SJCRH30 (cell line): ENCODE measurements at places on chromosomes 12 and 14.

GRCh38 chr12:115137812-115138521 lies 454.0 kb upstream of the TBX3 start:
- H3K27me3 ChIP-seq, result no peaks in the 10 kb centered on the region
- H3K4me3 ChIP-seq, result no peak overlapping the region
- H3K4me1 ChIP-seq, result no peaks in the 10 kb centered on the region
- no peak for DNase-seq
- H3K36me3 ChIP-seq, result no peaks in the 10 kb centered on the region

GRCh38 chr12:25107920-25108319 lies 87.0 kb downstream of the DNAI7 start:
- no peak for DNase-seq
- no peak overlapping the region for H3K27ac ChIP-seq
- H3K4me3 ChIP-seq, result no peak overlapping the region
- H3K36me3 ChIP-seq, result no peaks in the 10 kb centered on the region

- H3K27me3 ChIP-seq, result peaks cover 14% of the 10 kb centered on the region
- H3K27ac ChIP-seq, result no peak overlapping the region
- no peak overlapping the region for H3K4me3 ChIP-seq
These were observed 5.3 kb upstream of the PPP1R1A start for GRCh38 chr12:54593725-54594124.

DNA sequence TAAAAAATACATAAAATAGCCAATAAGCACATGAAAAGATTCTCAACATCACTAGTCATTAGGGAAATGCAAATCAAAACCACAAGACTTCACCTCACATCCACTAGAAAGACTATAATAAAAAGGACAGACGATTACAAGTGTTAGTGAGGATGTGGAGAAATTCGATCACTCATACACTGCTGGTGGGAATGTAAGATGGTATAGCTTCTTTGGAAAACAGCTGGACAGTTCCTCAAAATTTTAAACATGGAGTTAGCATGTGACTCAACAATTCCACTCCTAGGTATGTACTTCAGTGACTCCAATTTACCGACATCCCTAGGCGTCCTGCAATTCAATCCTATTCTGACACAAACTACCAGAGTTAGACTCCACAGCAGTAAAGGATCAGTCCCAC lies 13.7 kb downstream of the TRIM9 start:
- H3K4me3 ChIP-seq, result no peak overlapping the region
- H3K36me3 ChIP-seq, result no peaks in the 10 kb centered on the region
- no peak overlapping the region for H3K27ac ChIP-seq

GRCh38 chr12:25477217-25477616 lies 75.9 kb downstream of the LMNTD1 start:
- H3K27me3 ChIP-seq, result no peaks in the 10 kb centered on the region; the same call in 1 of the 2 replicates
- DNase-seq, result no peak
- H3K4me1 ChIP-seq, result peaks cover 4% of the 10 kb centered on the region
- no peak overlapping the region for H3K4me3 ChIP-seq

GRCh38 chr12:91215940-91216454 lies 33.4 kb upstream of the DCN start:
- peaks cover 8% of the 10 kb centered on the region for H3K4me1 ChIP-seq
- H3K27me3 ChIP-seq, result no peaks in the 10 kb centered on the region
- DNase-seq, result no peak

DNA sequence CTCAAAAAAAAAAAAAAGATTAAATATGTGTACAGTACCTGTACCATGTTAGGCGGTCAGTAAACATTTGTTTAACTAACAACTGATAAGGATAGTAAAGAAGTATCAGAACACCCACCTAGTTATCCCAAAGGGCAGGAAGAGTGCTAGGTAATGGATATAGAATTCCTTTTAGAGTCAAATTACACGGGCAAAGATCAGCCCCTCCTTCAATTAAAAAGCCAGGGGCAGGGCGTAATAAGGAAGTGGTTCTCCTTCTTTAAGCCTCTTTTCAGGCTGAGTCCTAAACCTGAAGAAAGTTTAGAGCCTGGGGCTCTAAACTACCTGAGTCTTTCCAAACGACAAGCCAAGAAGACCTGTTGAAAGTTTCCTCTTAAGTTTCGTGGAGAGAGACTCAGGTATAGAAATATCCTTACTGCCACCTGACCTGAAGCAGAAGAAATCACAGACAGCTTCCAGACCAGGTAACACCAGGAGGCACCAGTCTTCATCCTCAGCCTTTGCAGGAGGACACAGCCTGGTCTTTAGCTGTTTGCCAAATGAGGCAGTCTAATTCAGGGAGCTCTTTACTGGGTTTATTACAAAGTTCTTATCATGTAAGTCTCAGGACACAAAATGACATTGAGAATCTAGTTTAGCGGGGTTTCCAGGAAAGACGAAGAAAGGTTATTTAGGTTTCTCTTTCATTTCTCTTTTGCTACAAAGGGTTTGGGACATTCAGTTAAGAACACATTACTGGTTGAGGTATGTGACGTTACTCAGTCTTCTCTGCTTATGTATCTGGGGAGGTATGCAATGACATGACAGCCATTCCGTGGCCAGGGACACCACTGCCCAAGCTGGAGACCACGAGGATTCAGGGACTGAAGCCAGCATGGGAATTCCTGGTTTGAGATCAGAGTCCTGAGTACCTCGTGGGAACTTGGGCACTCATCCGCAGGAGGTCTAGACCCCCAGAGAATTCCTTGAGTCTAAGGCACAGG lies at the start of gene BCL2L14:
Gene BCL2L14, plus strand, starts transcription at position 266 of the 983 bp plus-strand sequence. CDS start 8,367 bp downstream, outside the sequence.
- no peak for DNase-seq
- H3K36me3 ChIP-seq, result no peaks in the 10 kb centered on the region
- no peak within 1 kb of the TSS for H3K27ac ChIP-seq
- no peaks in the 10 kb centered on the region for H3K4me1 ChIP-seq
- H3K27me3 ChIP-seq, result no peaks in the 10 kb centered on the region

DNA sequence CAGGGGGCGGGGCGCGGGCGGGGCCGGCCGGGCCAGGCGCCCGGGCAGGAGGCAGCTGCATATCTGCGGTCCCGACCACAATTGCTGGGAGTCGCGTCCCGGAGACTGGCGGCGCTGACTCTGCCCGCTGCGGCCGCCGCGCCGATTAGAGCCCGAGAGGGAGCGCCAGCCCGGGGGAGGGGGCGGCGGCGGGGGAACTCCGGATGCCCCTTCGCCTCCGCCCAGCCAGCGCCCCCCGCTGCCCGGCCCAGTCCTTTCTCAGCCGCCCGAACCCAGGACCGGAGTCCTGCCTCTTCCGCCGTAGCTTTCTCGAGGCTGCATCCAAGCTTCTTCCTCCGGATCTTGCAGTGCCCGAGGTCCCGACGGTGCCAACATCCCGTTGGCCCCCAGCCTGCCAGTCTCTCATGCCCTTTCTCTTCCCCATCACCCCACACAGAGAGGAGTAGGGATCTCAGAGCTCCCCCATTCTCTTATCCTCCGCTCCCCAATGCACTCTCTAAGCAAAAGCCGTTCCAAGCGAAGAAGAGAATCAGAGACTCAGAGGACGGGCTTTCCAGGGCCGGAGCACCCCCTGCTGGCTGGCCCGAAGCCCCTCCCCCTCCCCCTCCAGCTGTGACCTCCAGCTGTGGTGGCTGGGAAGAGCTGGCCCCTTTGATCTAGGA lies 8.8 kb upstream of the SP7 start:
- peak; percentile 83 for DNase-seq
- peak overlapping the region; percentile 43; the same call in 1 of the 2 replicates for H3K27ac ChIP-seq
- no peaks in the 10 kb centered on the region for H3K27me3 ChIP-seq
- H3K36me3 ChIP-seq, result no peaks in the 10 kb centered on the region
- H3K4me1 ChIP-seq, result peaks cover 9% of the 10 kb centered on the region

DNA sequence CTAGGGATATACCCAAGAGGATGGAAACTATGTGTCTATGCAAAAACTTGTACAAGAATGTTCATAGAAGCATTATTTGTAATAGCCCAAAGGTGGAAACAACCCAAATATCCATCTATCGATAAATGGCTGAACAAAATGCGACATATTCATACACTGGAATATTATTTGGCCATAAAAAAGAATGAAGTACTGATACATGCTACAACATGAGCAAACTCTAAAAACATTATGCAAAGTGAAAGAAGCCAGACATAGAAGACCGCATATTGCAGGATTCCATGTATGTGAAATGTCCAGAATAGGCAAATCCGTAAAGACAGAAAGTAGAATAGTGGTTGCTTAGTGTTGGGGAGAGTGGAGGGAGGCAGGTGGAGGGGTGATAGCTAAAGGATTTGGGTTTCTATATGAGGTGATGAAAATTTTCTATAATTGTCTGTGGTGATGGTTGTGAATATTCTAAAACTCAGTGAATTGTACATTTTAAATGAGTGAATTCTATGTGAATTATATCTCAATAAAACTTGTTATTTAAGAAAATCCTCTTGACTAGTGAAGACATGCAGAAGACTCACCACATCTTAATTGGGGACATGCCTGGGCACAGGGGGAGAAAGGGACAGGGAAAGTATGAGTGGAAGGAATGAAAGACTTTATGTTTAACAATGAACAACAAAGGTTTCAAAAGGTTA lies 29.8 kb upstream of the SELPLG start:
- no peak for DNase-seq
- no peak overlapping the region for H3K27ac ChIP-seq
- no peaks in the 10 kb centered on the region for H3K27me3 ChIP-seq
- peaks cover 7% of the 10 kb centered on the region; the same call in 1 of the 2 replicates for H3K36me3 ChIP-seq
- H3K4me3 ChIP-seq, result no peak overlapping the region
- H3K4me1 ChIP-seq, result peaks cover 29% of the 10 kb centered on the region

DNA sequence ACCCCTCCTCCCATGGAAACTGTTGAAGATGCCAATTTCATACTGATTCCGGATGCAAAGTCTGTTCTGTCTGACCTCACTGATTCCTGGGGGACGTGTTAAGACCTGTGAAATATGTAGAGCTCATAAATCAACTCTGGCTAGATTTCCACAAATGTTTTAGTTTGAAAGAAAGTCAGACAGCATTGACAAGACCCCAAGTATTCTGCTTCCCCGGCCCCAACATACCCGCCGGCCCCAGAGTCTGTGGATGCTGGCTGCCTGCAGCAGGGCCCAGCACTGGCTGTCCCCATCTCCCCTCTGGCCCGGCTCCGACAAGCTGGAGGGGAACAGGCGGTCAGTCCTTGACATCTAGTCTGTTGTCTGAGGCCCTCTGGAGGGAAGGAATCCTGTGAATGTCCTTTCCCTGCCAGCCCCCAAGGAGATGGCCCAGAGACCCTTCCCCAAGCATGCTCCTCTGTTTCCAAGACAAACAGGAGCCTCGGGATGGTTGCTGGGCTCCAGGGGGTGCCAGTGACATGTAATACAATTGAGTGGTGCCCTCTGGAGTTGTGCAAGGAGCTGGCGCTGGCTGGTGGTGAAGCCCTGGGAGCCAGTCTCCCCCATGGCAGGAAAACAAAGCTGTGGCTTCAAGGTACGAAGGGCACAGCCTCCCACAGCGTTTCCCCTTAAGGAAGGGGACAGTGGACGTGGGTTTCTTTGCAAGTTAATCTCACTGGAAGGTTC lies 22.3 kb downstream of the FBLN5 start:
- H3K4me1 ChIP-seq, result peaks cover 45% of the 10 kb centered on the region
- H3K36me3 ChIP-seq, result no peaks in the 10 kb centered on the region

- H3K27ac ChIP-seq, result no peak overlapping the region
- H3K27me3 ChIP-seq, result no peaks in the 10 kb centered on the region
These were observed 54.8 kb downstream of the FNTB start for GRCh38 chr14:65041434-65041915.

DNA sequence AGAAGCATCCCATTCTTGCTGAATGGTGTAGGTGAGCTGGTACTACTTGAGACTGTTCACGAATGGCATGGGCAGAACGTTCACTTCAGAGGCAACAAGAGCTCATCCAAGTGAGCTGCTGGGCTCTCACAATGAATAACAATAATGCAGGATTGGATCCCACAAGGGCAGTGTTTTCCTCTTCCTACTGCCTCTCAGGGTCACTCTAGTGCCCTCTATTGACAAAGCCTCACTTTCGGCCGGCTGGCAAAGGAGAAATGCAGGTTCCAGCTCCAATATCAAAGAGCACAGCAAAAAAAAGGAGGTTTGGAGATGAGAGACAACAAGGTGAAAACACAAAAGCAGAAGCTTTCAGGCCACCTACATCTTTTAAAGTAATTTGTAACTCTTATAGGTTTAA lies 74.6 kb upstream of the MYF6 start:
- peak; percentile 51 for DNase-seq
- H3K27ac ChIP-seq, result no peak overlapping the region
- H3K36me3 ChIP-seq, result no peaks in the 10 kb centered on the region
- peaks cover 8% of the 10 kb centered on the region for H3K4me1 ChIP-seq
- H3K4me3 ChIP-seq, result no peak overlapping the region

GRCh38 chr12:49028666-49029275 lies 10.2 kb upstream of the PRKAG1 start:
- H3K27me3 ChIP-seq, result no peaks in the 10 kb centered on the region
- no peak for DNase-seq
- H3K4me1 ChIP-seq, result no peaks in the 10 kb centered on the region
- no peak overlapping the region for H3K4me3 ChIP-seq
- H3K27ac ChIP-seq, result no peak overlapping the region

DNA sequence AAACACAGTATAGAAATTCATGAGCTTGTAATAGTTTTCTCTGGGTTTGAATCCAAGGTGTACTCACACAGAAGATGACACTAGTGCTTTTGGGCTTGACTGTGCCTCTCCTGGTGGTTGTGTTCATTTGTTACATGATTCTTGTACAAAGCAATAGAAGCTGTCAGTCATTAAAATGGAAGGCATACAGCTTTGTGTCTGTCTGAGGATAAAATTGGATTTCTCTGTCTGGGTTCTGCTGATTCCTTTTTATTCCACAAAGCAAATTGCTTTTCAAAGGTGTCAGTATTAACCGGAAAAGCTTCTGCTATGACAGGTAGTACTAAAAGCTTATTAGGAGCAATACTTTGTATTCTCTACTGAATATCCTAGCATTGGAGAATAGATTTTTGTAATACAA lies 361.2 kb downstream of the SLC6A15 start:
- H3K4me1 ChIP-seq, result no peaks in the 10 kb centered on the region
- H3K27ac ChIP-seq, result no peak overlapping the region
- no peaks in the 10 kb centered on the region for H3K27me3 ChIP-seq
- no peak overlapping the region for H3K4me3 ChIP-seq
- no peaks in the 10 kb centered on the region for H3K36me3 ChIP-seq
- no peak for DNase-seq

- no peak overlapping the region for H3K4me3 ChIP-seq
- no peaks in the 10 kb centered on the region for H3K36me3 ChIP-seq
- no peaks in the 10 kb centered on the region for H3K4me1 ChIP-seq
- no peak overlapping the region for H3K27ac ChIP-seq
- DNase-seq, result no peak
- H3K27me3 ChIP-seq, result no peaks in the 10 kb centered on the region
These were observed 2.4 kb upstream of the NKX2-1 start for GRCh38 chr14:36522347-36522971.

- H3K4me3 ChIP-seq, result no peak overlapping the region
- no peak for DNase-seq
- no peak overlapping the region for H3K27ac ChIP-seq
- no peaks in the 10 kb centered on the region for H3K4me1 ChIP-seq
These were observed 110.6 kb upstream of the RPH3A start for GRCh38 chr12:112680993-112681392.

GRCh38 chr14:67806246-67806645 lies 10.1 kb downstream of the ZFYVE26 start:
- no peak for DNase-seq
- no peak overlapping the region for H3K4me3 ChIP-seq
- peaks cover 25% of the 10 kb centered on the region for H3K36me3 ChIP-seq
- H3K27me3 ChIP-seq, result no peaks in the 10 kb centered on the region
- H3K4me1 ChIP-seq, result no peaks in the 10 kb centered on the region
- no peak overlapping the region for H3K27ac ChIP-seq

- no peak overlapping the region for H3K27ac ChIP-seq
- H3K27me3 ChIP-seq, result no peaks in the 10 kb centered on the region
- H3K4me3 ChIP-seq, result no peak overlapping the region
- DNase-seq, result no peak
- H3K36me3 ChIP-seq, result no peaks in the 10 kb centered on the region
These were observed 65.4 kb upstream of the DDX11 start for GRCh38 chr12:31008241-31008761.

GRCh38 chr12:12467688-12468261 lies 94.9 kb downstream of the DUSP16 start:
- DNase-seq, result no peak
- H3K4me1 ChIP-seq, result no peaks in the 10 kb centered on the region
- no peaks in the 10 kb centered on the region for H3K36me3 ChIP-seq
